Left kidney (tissue), 8 donors: ENCODE measurements at places on chromosomes 11 and 22. TPM values are rescaled to one million over a fixed set of nuclear protein-coding genes. Genes with fewer than 3 reads are reported as not detected.
A peak's percentile ranks its signal among the peaks of the same experiment; 100 is the strongest.

DNA sequence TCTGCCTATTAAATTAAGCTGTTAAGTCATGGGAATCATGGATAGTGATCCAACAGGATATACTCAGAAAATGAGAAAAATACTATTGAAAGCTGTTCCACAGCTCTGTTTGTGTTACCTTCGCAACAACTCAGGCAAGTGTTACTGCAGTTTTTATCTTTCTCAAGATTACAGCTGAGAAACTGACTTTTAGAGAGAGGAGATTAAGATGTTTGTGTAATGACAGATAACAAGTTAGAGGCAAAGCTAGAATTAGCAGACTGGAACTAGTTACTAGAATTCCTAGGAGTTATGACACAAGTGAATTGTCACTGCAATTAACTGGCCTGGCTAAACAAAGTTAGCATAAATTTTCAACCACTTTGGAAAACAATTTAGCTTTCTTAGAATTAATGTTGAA is 1.6 kb downstream of the SLN start:
- no peak for DNase-seq

DNA sequence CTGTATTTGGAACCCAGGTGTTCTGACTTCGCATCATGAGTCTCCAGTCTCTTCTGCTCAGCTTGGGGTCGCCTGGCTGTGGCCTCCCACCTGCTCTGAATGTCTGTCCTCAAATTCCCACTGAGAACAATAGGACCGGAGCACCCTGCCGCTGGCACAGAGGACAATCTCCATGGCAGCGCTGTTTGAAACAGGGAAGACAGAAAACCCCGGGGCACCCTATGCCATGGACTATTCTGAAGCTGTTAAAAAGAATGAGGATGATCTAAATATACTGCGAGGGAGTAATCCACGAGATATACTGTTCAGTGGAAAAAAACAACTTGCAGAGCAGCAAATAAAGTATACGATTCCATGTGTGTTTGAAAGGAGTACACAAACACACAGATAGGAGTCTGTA is 415.6 kb upstream of the NARS2 start:
- DNase-seq: no peak

DNA sequence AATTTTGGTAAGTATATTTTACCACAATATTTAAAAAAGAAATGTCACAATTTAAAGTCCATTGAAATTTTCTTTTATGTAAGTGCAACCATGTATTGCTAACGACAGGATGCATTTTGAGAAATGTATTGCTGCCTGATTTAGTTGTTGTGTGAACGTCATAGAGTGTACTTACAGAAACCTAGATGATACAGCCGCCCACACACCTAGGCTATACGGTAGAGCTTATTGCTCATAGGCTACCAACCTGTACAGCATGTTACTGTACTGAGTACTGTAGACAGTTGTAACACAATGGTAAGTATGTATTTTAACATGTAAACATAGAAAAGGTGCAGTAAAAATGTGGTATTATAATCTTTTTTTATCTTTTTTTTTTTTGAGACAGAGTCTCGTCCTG is 48.1 kb downstream of the CBL start:
- DNase-seq: no peak

DNA sequence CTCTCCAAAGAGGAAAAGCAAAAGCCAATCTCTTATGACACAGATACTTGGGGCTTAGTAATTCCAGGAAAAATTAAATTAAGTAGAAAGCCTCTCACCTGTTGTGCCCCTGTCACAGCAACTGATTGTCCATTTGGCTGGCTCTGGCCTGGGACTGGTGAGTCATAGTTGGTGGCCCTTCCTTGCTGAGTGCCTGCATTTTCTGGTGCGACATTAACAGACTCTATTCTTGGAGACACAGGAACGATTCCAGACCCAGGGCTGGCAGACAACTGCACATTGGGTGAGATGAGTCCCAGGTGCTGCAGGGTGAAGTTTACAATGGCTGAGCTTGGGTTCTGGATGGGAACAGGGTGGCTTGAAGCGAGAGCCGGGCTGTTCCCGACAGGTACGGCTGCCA is 15.6 kb downstream of the E2F8 start:
- DNase-seq: no peak

GRCh38 chr11:2207773-2208621 is 36.4 kb upstream of the TH start:
- no peak for DNase-seq

DNA sequence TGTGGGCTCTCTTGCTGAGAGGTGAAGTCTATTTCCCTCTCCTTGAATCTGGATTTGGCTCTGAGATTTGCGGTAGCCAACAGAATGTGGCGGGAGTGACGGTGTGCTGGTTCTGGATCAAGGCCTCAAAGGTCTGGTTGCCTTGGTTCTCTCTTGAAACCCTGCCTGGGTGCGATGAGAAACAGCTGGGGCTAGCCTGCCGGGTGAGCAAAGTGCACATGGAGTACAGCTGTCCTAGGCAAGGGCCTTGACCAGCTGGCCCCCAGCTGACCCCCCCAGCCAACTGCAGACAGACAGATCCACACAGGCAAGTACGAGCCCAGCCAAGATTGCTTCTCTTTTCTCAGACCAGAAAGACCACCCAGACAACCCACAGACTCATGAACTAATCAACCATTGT is 10.8 kb downstream of the SUN2 start:
- no peak for DNase-seq

- DNase-seq: no peak
Measured at GRCh38 chr11:3969613-3970012, 114.1 kb downstream of the STIM1 start.

- no peak for DNase-seq
Measured at GRCh38 chr11:47101406-47101805, 75.3 kb downstream of the ARFGAP2 start.

- DNase-seq: no peak
Measured at GRCh38 chr11:35387111-35387982, 32.0 kb downstream of the SLC1A2 start.

DNA sequence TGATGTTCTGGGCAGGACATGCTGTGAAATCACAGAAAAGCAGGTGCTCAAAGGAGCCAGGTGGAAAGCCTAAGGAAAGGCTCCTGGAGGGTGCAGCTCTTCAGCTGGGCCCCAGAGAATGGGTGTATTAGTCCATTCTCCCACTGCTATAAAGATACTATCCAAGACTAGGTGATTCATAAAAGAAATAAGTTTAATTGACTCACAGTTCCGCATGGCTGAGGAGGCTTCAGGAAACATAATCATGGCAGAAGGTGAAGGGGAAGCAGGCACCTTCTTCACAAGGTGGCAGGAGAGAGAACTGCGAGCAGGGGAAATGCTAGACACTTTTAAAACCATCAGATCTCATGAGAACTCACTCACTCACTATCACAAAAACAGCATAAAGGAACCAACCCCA is 43.1 kb upstream of the DEUP1 start:
- no peak for DNase-seq

DNA sequence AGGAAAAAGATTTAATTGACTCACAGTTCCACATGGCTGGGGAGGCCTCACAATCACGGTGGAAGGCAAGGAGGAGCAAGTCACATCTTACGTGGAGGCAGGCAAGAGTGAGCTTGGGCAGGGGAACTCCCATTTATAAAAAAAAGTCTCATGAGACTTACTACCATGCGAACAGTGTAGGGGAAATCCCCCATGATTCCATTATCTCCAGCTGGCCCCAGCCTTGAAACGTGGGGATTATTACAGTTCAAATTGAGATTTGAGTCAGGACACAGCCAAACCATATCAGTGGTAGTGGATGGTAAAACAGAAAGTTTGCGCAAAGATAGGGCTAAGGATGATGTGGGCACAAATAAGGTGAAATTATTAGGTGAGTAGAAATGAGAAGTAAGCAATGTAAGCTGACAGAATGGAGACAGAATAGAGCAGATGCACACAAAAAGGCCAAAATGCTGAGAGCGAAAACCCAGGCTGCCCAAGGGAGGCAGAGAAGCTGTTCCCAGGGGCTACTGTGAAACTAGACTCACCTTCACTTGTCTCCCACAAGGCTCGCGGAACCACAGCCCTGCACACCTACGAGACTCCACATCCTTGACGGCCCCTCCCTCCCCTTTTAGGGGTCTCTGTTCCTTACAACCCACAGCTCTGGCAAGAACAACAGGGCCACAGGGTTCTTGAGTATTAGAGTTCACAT is 377.6 kb downstream of the CADM1 start:
- no peak for DNase-seq

- no peak for DNase-seq
Measured at GRCh38 chr11:60744114-60744513, 12.6 kb upstream of the MS4A15 start.

DNA sequence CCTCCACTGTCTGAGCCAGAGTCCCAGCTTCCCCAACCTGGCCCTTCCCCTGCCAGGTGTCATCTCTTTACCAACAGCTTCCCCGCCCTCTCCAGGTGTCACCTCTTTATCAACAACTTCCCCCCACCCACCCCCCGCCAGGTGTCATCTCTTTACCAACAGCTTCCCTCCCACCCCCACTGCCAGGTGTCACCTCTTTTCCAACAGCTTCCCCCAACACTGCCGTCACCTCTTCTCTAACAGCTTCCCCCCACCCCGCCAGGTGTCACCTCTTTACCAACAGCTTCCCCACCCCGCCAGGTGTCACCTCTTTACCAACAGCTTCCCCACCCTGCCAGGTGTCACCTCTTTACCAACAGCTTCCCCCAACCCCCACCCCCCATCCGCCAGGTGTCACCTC is 29.8 kb upstream of the TTLL12 start:
- no peak for DNase-seq

GRCh38 chr22:47307326-47307725 is 544.9 kb downstream of the TBC1D22A start:
- DNase-seq: no peak

DNA sequence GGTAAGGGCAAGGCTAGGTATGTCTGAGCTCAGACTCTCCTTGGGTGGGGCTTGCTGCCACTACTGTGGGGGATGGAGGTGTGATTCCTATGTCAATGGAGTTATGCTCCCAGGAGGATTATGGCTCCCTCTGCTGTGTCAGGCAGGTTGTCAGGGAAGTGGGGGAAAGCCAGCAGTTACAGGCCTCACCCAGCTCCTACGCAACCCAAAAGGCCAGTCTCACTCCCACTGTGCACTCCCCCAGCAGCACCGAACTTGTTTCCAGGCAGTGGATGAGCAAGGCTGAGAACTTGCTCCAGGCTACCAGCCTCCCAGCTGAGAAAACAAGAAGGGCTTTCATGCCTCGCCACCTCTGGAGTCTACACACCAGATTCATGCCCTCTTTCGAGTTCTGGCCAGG is 18.2 kb downstream of the C11orf91 start:
- DNase-seq: no peak

DNA sequence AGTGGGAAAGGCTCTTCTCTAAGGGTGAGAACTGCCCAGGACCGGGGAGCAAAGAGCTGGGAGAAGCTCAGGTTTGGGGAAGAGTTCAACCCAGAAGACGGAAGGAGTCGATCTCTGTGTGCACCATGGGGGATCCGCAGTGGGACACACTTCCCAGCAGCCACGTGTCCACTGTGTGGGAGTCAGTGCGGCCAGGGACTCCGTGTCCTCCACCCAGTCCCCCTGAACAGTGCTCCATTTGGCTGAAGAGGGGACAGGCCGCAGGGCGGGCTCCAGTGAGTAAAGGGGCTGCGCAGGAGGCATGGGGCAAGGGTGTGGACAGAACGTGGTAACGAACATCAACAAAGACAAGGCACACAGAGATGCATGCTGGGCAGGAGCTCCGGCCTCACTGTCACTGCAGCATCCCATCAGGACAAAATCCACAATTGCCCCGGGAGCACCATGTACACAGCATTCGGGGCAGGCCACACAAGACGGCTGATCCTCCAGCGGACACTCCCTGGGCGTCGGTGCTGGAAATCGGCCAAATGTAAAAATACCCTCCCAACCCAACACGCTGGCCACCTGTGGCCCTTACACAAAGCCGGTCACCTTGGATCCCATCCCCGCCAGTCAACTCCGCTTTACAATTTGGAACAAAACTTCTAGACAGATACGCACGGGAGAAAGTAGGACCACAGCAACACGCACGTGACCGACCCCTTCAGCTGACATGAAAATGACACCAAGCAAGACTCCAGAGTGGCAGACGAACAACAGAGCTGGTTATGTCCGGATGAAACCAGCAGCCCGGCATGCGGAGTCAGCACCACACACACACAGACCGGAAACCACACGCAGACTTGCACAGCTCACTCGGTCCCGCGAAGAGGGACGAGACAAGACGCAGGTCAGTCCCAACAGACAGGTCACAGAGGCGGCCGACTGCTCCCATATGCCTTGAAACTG is 366.8 kb downstream of the SHANK2 start:
- DNase-seq: peak; percentile 69

DNA sequence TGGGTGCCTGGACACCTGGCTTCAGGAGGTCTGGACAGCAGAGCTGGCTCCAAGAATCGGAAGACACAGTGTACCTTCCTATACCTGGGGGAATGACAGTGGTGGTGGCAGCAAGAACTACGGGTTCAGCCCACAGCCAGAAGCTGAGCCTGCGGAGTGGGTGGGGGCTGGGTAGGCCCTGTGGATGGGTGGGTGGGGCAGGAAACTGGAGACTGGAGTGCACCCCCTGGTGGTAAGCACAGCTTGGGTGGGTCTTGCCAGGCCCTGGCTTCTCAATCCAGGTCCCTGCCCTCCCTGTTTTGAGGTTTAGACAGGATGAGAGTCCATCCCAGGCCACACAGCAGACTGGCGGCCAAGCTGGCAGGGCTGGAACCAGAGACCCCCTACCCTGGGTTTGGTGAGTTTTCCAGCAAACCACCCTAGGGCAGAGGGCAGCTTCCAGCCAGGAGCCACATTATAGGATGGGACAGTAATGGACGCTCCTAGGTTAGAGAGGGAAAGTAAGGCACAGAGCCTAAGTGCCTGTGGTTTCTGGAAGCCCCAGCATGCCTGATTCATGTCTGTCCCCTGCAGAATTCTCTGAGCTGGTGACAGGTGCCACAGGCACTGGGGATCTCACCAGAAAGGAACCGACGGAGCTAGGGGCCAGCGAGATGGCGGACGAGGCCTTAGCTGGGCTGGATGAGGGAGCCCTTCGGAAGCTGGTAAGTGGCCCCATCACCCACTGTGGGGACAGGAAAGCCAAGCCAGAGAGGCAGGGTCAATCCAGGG is 1.7 kb downstream of the SMTN start:
- no peak for DNase-seq

DNA sequence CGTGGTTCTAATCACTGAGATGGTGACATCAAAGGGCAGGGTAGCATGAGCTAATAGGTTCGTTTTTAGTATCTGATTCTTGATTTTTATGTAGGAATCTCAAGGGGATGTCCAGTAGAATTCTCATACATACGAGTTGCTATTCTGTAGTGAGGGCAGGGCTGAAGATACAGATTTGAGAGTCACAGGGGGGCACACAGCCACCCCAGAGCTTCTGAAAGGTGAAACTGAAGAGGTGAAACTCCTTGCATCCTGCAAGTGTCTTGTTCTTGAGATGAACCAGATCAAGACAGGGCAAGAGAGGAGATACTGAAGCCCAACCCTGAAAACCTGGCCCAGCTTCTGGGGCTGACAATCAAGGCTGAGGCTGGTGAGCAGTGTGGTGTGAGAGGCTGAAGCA is 35.6 kb upstream of the TMEM123 start:
- no peak for DNase-seq

The C11orf42 gene
- polyA plus RNA-seq: 0.91 TPM

The MS4A15 gene
- polyA plus RNA-seq: not detected

The SGSM1 gene
- 2.7 TPM for polyA plus RNA-seq

The OR52I2 gene
- polyA plus RNA-seq: 0.03 TPM

The PGM2L1 gene
- 4.4 TPM for polyA plus RNA-seq

The GAB4 gene
- polyA plus RNA-seq: not detected
